LHCN-M2 (cell line): ENCODE measurements at places on chromosomes 16 and 17. TPM values are rescaled to one million over a fixed set of nuclear protein-coding genes. Genes with fewer than 3 reads are reported as not detected.

MRPS23 gene
- total RNA-seq, result 29.9 and 32.1 TPM in 2 replicates

GRB7 gene
- 0.06 TPM in 2 replicates for total RNA-seq

FBXO39 gene
- total RNA-seq, result not detected in 2 replicates

TNS4 gene
- not detected in 2 replicates for total RNA-seq

MYH2 gene
- total RNA-seq, result 0.06 and 0.11 TPM in 2 replicates

ZNF23 gene
- total RNA-seq, result 11.7 and 12.1 TPM in 2 replicates

PROCA1 gene
- total RNA-seq, result 1.2 and 2.4 TPM in 2 replicates

CDK5R1 gene
- 4.2 and 8.6 TPM in 2 replicates for total RNA-seq

TM4SF5 gene
- total RNA-seq, result not detected in 2 replicates

SHBG gene
- 0.23 TPM in 1 of 2 replicates, not detected in the other for total RNA-seq

CACNG4 gene
- total RNA-seq, result not detected in 2 replicates
